ENCODE measurements at places on chromosomes 13 and 19.

DNA sequence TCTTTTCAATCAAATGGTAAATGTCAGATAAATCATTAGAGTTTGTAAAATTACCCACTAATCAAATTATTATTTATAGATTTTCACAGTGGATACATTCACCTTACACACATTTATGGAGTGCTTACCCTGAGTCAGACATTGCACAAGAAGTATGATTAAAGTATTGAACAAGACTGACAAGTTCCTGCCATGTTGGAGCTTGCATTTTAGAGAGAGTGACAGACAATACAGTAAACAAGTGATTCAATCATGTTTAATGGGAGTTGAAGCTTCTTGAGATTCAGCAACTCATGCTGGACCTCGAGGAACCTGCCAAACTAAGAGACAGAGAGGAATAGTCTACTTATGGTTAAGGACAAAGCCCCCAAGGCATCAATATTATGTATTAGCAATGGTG lies 487.8 kb downstream of the PCDH17 start:
- no peak for DNase-seq

- no peak for DNase-seq
These were observed 125.5 kb downstream of the POSTN start for GRCh38 chr13:37473035-37473434.

DNA sequence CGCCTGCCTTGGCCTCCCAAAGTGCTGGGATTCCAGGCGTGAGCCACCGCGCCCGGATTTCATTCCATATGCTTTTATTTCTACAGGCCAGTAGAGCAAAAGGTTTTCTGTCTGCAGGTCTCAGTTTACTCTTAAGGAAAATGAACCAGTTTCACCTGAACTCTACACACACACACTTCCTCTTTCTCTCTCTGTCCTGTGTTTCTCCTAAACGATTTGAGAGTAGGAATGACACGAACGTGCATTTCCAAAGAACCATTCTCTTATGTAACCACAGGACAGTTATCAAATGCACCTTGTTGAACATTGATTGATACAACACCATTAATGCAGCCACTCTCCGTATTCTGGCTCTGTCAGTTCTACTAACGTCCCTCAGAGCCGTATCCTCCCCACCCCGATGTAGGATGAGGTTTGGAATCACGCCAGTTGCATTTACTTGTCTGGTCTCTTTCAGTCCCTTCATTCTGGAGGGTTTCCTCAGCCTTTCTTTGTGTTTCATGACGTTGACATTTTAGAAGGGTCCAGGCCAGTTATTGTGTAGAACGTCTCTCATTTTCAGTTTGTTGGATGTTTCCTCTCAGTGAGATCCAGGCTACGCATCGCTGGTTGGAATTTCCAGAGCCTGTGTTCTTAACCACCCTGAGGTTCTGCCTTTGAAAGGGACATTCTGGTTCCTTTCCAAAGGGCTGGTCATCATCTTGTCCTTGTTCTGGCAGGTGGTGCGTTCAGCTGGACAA lies 36.0 kb downstream of the BICRA start:
- no peak for DNase-seq

DNA sequence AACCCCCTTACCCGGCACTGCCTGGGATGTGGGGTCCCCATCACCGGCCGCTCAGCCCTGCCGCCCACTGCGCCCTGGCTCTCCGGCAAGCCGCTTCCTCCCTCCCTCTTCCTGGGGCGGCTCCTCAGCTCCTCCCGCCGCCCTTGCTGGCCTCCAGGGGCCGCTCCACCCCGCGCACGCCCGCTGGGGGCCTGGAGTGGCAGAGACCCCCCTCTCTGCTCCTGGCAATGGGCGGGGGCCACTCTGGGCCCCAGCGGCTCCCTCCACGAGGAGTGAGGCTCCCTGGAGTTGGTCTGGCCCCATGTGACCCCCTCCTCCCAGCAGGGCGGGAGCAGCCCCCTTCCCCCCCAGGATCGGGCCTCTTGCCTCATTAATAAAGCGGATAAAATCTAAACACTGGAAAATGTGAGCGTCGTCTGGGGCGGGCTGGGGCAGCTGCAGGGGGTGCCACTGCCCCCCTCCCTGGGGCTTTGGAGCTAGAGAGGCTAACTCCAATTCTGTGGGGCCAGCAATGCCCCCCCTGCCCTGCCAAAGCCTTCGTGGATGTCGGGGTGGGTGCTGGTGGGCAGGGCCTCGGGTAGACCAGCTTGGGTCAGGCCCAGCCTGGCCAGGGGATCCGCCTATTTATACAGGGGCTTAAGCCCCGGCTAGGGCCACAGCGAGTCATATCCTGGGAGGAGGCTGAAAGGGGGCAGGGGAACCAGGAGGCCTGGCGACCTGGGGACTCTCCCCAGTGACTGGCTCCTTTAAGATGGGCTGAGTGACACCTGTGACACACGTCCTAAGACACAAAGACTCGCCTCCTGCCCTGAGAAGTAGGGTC lies at the start of gene PTGER1:
TSS of gene PTGER1 (minus strand) at position 104 of the 823 bp plus-strand sequence. CDS start 1,034 bp downstream, outside the sequence.
- peak; percentile 88 for DNase-seq

DNA sequence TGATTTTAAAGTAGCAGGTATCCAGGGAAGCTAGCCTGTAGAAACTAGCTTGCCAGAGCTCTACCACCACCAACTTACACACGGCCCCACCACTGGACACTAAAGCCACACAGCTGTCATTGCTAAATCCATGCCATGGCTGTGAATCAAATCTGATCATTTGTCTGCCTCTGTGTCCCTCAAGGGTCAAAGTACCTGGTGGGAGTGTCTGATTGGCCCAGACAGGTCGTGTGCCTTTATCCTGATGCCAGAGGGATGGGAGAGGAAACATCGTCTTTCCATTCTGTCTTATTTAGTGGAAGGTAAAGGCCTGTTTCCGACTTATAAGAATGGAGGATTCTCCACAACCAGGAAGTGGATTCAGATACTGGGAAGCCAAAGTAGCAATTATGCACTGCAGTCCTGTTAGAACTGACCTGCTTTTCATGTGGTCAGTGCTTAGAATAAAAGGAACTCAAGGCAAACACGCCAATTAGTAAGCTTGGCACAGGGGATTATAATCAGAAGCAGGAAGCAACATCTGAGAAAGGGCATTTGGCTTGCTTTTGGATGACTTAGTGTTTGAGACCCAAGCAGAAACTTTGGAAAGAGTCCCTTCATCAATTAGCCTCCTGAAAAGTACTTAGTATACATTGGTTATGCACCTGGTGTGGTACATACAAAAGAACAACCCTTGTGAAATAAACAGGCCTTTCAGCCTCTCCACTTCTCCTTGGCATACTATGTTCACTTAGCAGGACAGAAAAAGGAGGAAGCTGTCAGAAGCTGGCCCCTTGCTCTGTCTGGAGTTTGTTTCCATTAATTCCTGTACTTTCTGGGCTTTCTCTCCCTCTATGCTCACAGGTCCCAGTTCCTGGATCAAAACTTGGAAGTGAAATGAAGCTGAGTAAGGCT lies 192.4 kb downstream of the NUFIP1 start:
- no peak for DNase-seq

GRCh38 chr13:20713014-20713376 lies 9.5 kb downstream of the IL17D start:
- no peak for DNase-seq

GRCh38 chr19:12996406-12997094 lies 1.3 kb downstream of the NFIX start:
- DNase-seq: peak; percentile 48

DNA sequence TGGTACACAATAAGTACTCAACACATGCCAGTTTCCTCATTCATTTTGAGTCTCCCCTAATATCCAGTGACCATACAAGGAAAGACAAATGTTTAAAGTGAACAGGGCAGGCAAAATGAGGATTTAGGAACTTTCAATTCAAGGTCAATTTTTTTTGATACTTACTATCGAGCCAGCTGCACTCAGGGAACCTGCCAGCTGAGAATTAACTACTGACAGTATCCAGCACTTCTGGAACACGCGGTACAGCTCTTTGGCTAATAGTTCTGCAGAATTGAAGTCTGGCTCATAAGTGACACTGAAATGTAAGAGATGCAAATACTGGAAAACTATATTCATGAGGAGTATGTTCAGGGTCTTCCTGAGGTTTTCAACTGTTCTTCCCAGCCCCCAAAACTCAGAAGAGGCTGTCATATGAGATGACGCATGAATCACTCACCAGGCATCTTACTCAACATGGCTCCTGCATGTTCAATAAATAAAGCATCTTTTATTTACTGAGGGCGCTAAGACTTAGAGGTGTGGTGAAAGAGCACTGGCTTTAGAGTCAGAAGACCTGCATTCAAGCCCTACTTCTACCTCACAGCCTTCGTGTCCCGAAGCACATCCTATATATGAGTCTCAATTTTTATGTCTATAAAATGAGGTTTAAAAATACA lies 25.6 kb downstream of the RUBCNL start:
- no peak for DNase-seq

Data from upper lobe of left lung (tissue), 6 donors.